ENCODE measurements at places on chromosomes 6 and 20.

DNA sequence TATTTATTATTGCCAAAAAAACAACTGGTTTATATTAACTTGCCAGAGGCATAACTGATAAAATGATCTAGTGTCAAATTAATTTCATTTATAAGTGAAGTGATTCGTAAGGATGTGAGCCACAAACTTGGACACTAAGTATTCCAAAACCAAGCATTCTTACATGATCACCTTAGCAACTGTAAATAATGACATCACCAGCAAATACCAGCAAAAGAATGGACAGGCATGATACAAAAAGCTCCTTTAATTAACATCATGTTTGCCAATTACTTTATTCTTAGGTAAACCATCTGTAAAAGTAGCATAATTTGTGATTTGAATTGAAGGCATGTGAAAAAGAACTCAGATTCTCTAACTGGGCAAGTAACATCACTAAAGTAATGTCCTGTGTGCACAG is 17.2 kb upstream of the FNDC1 start:
- no peak for DNase-seq

DNA sequence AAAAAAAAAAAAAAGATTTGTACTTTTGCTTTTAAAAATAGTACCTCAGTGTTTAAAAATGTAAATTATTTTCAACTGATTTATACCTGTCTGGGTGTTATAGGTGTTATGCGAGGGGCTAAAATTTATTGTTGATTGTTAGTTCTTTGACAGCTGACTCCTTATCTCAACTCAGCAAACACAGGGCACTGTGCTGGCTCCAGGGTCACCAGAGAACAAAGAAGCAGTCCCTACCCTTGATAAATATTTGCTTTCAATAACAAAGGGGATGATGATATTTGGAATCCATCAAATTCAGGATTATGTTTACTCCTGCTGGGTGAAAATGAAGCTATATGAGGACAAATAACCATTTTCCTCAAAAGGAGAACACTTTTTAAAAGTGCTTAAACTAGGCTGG is 34.2 kb upstream of the KAT14 start:
- no peak for DNase-seq

GRCh38 chr20:15556869-15557268 is 1016.4 kb downstream of the KIF16B start:
- DNase-seq: no peak

DNA sequence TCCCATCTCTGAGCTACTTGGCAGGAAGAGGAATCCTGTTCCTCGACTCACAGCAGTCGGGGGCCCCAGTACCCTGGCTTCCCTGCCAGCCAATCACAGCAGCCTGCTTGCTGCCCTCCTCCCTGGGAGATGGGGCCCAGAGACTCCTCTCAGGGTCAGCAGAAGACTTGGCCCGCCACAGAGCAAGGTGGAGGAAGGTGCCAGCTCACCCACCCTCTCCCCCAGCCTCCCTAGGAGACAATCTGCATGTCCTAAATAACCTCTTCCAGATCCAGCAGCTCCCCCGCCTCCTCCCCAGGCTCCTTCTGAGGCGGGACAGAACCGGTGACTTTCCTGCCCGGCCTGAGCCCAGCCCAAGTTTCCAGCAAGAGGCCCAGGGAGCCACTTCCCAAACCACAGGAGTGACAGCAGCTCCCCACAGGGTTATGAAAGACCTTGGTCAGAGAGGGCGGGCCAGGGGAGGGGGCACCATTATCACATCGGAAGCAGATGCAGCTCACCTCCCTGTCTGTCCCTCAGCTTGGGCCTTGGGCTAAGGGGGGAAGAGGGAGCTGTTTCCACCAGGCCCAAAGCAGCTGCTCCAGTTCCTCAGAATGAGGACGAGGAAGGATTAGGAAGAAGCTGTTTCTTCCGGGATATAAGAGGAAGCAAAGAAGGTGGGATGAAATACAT is 2.3 kb downstream of the CCND3 start:
- no peak for DNase-seq

DNA sequence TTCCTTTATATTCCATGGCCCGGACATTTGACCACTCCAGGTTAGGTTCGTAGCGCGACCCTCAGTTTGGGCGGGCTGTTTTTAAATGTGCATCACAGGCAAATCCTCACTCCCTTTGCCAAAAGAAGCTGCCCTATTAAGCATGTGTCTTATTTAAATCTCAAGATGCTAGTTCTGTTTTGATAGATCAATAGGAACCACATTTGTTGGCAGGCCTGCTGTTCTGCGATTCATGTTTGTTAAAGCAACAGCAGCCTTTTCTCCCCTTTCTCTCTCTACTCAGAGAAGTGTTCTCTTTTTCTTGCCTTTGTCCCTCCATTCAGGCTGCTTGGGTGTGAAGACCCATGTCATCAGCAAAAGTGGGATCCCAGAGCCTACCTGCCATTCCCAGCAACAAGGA is 212.0 kb upstream of the SSTR4 start:
- no peak for DNase-seq

DNA sequence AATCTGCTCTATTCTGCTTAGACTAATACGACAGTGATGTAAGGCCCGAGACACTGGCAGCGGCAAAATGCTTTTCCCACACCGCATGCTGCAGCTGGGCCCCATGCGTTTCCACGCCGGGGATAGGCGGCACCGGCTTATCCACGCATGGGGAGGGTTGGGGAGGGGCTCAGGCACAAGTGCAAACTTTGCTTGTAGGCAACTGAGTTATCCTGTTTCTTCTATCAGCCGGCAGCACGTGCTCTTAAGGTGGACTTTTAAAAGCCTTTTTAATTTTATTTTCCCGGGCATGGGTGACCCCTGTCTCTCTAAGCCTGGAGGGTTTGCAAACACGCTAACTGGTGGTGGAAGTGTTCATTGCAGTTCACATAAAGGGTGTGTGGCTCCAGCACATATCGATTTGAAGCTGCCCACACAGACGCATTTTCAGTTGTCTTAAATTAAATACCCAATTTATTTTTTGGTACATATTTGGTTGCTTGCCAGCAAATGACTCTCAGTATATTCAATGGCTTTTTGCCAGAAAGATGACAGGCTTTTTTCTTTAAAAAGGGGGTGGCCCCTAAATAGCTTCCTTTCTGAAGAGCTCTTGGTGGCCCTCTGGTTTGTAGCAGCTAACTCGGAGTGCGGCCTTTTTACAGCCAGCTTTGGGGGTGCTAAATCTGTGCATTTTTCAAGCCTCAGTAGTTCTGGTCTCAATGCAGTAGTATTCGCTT is 561.8 kb upstream of the AGPAT4 start:
- DNase-seq: no peak

GRCh38 chr6:88115307-88115706 is 50.8 kb downstream of the CNR1 start:
- DNase-seq: no peak

GRCh38 chr20:40741507-40742106 is 52.6 kb upstream of the MAFB start:
- DNase-seq: peak; percentile 46

- DNase-seq: peak; percentile 54
These were observed 2.2 kb upstream of the ID1 start for GRCh38 chr20:31602779-31603441.

- DNase-seq: no peak
These were observed 75.3 kb upstream of the MRAP2 start for GRCh38 chr6:83958241-83958685.

- DNase-seq: no peak
These were observed 1.0 kb downstream of the BCL2L1 start for GRCh38 chr20:31721408-31722256.

GRCh38 chr6:142879527-142879926 is 65.4 kb downstream of the HIVEP2 start:
- no peak for DNase-seq

DNA sequence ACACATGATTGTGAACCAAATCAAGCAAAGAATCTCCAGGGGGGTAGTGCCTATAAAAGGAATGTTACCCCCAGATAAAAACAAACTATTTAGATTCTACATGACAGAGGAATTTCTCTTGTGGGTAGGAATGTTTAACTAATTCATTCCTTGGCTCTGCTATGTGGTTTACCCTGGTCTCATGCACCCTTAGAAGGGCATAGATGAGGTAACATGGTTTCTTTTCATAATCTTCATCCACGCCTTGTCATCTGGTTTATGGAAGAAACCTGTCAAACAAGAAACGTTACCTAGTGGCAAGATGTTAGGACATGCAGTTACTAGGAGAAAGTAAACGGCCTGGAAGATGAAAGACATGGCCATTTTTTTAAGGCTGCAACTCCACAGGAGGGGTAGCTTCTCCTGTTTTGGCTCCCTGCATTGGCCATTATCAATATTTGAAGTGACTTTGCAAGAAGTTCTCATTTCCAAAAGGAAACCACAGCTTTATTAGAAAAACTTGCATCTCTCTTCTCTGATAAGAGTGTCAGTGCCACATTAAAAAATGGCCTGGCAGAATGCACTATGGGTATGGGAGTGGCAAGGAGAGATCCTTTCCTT is 45.5 kb downstream of the STX11 start:
- DNase-seq: no peak

DNA sequence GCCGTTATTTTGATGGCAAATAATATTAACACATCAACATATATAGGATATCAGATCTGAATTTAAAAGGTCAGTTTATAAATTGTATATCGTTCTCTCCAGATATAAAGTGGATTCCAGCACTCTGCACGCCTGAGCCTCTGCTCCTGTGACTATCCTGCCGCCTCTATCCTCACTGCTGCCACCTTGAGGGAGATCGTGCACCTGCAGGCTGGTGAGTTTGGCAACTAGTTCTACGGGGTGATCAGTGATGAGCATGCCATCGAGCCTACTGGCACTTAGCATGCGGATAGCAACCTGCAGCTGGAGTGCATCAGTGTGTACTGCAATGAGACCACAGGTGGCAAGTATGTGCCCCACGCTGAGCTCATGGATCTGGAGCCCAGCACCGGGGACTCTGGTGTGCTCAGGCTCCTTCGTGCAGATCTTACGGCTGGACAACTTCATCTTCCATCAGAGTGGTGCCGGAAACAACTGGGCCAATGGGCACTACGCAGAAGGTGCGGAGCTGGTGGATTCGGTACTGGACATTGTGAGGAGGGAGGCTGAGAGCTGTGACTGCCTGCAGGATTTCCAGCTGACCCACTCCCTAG is 84.9 kb downstream of the FBXO5 start:
- DNase-seq: peak; percentile 60

GRCh38 chr20:10508060-10508459 is 73.0 kb downstream of the SLX4IP start:
- DNase-seq: no peak

DNA sequence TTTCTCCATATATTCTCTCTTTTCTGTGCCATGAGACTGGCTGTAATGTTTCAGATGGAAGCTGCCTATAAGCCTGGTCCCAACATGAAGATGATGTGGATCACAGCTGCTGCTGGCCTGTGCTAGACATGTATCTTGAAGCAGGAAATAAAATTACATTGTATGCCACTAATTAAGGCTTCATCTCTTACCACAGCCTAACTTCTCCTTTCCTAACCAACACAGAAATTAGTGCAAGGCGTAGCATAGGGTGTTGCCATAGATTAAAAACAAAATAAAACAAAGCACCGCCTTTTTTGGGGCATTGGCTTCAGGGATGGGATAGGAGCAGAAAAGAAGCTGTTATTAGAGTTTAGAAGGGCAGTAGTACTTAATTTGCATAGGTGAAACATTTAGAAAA is 4.7 kb upstream of the SLC17A4 start:
- DNase-seq: no peak

DNA sequence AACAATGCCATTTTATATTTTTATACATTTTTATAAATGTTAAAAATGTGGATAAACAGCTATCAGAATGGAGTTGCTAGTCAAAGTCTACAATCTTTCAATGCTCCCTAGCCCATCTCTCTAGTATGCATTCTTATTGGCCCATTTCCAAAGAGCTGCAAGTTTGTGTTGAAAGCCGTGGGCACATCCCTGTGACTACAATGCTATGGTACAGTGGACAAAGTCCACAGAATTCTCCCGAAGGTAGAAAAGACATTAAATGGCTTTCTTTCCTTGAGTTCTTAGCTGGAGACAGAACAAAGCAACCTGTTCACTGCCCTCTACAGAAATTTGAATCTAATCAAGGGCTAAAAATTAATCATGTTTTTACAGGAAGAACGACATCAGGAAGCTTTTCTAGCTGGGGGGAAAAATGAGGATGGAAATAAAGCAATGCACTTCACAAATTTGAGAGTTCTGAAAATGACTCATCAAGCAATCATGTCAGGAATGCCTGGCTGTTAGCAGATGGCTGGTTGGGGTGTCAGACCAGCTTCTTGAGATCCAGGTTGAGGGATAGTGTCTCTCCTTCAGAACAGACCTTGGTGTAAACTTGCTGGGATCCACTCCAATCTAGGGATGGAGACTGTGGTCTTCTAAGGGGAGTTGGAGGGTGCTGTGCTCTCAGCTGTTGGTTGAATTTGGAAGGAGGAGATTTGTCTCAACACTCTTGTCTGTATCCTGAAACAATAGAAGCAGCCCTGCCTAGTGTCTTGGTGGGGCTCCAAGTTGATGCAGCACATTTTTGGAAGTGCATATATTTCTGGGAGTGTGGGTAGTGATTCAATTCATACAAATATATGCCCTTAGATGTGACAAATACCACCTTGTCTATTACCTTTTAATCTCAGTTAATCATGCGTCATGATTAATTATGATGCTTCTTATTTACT is 143.4 kb upstream of the PHACTR1 start:
- no peak for DNase-seq

GRCh38 chr6:33925936-33926335 is 122.1 kb upstream of the MLN start:
- no peak for DNase-seq

DNA sequence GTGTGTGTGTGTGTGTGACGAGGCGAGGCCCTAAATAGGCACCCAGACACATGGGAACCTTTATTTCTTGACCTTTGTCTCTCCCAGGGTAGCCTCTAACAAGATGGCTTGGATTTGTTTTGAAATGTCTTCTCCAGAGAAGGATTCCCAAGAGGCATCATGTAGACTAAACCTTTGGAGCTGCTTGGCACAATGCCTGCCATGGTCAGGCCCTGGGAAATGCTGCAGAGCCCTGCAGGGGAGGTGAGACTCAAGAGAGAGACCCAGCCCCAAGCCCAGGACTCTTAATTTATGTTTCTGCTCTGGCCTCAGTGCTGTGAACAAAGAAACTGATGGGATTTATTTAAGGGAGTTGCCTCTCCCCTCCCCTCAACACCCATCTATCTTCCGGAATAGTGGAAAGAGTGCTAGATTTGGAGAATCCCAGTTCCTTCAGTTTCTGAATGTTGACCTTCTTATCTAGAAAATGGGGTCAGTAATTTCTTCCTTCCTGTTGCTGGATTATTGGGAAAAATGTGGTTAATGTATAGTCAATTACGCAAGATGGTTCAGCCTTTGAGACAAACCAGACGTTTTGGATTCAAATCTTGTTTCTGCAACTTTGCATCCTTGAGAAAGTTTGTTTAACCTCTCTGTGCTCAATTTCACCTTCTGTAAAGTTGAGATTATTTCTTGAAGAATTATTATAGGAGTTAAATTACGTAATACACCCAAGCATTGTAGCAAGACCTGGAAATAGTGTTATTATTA is 434.8 kb downstream of the MAFB start:
- DNase-seq: no peak

DNA sequence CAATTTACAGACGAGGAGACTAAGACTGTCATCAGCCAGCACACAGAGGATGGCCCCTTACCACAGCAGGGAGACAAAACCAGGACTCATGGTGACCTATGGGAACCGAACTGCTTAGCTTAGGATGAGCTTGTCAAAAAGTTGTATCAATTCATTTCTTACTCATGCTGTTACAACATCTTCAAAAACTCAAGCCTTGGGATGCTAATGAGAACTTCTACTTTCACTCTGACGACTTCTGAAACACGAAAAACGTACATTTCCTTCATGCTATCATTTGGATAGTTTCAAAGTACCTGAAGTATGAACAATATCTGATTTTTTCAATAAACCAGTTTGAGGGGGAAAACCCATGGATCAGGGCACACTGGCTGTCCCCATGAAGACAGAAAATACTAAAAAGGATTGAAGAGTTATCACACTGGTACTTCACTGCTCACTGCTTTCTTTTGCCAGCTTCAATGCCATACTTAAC is 31.9 kb downstream of the HIVEP2 start:
- no peak for DNase-seq
